Stimulated activated CD8-positive, alpha-beta memory T cell treated with anti-CD3 and anti-CD28 coated beads, Interleukin-15, amount 100 ng/mL, for 4 hours (primary cell): ENCODE measurements at places on chromosomes 1 and 21.

DNA sequence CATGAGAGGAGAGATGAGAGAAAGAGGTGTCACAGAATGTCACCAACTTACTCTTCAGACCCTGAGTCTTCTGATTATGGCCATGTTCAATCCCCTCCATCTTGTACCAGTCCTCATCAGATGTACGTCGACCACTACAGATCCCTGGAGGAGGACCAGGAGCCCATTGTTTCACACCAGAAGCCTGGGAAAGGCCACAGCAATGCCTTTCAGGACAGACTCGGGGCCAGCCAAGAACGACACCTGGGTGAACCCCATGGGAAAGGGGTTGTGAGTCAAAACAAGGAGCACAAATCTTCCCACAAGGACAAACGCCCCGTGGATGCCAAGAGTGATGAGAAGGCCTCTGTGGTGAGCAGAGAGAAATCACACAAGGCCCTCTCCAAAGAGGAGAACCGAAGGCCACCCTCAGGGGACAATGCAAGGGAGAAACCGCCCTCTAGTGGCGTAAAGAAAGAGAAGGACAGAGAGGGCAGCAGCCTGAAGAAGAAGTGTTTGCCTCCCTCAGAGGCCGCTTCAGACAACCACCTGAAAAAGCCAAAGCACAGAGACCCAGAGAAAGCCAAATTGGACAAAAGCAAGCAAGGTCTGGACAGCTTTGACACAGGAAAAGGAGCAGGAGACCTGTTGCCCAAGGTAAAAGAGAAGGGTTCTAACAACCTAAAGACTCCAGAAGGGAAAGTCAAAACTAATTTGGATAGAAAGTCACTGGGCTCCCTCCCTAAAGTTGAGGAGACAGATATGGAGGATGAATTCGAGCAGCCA lies 8.0 kb downstream of the ELOA start:
- no peak for DNase-seq

DNA sequence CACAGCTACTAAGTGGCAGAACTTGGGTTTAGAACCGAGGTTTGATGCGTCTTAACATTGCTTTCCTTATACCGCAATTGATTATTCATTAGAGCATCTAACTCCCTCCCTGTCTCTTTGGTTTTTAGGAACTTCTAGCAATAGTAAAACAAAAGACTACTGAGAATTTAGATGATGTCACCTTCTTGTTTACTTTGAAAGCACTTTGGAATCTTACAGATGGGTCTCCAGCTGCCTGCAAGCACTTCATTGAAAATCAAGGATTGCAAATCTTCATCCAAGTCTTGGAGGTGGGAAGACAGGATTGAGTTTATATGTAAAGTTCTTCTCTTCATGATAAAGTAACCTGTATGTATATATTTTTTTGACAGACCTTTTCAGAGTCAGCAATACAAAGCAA lies 35.0 kb downstream of the ZYG11A start:
- no peak for DNase-seq

GRCh38 chr1:228835911-228836310 lies 100.6 kb downstream of the RHOU start:
- no peak for DNase-seq

DNA sequence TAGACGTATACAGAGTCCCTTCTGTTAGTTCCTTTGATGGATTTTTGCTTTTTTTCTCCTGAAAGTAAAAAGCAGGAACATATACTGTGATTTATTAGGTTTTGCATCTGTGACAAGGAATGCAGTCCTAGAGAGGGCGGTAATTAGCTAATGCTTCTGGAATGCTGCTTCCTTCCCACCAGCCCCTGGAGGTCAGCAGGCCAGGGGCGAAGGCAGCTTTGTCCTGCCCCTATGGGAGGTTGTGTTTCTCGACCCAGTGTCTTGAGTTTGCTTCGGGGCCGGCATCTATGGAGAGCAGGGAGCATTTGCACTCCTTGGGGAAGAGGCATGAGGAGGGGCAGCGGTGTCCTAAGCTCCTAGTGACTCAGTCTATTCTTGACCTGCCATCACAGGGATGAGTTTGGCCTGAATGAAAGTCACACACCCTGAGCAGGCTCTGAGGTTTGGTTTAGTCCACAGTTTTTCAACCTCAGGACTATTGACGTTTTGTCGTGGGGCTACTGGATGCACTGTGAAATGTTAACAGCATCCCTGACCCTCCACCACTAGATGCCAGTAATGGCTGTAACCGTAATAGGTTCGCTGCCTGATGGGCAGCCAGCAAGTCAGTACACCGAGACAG lies 85.0 kb upstream of the KCNJ15 start:
- no peak for DNase-seq

DNA sequence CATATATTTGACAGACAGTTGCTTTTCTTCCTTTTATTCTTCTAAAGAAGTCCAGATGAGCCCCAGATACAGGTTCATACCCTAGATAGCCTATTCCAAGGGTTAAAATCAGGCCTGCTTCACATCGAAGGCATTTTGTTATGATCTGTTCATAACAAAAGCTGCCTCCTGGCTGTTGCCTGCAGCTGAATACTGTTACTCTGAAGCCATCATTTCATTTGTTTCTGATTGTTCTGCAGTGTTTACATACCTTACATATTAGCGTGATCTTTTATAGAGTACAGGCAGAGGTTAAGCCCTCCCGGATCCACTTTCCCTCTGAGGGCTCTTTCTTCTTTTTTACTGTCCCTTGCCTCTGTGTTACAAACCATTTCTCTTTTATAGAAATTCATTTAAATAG lies 219.0 kb upstream of the HOOK1 start:
- DNase-seq, result no peak

GRCh38 chr1:245079021-245079609 lies 75.7 kb upstream of the KIF26B start:
- no peak for DNase-seq

DNA sequence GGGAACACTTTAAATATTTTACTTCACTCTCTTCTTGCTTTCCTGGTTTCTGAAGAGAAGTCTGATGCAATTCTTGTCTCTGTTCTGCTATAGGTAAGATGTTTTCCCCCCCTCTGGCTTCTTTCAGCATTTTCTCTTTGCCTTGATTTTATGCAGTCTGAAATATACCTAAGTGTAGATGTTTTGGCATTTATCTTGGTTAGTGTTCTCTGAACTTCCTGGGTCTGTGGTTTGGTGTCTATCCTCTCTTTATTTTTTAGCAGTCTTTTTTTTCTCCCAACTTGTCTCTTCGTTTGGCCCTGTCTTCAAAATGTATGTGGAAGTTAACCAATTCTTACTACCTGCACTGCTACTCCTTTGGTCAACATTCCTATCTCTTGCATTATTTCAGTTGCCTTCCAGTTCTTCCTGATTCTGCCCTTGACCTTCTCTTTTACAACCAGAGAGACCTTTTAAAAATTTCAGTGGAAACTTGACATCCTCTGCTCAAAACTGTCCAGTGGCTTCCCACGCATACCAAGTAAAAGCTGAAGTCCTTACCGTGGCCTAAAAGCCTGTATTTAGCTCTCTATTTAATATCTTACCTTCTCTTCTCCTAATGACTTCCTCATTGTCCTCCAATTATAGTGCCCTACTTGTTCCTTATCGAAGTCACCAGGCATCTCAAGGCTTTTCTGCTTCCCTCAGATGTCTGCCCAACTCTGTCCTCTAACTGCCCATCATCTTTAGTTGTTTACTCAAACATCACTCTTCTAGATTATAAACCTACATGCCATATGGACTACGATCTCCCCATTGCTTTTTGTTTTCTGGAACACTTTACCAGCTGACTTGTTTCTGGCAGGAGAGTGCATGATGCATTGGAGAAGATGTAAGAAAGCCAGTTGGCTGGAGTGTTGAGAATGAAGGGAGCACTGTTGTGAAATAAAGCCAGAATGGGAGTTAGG lies 40.9 kb downstream of the RAP1A start:
- DNase-seq, result no peak

GRCh38 chr1:159979257-159979656 lies 25.2 kb upstream of the SLAMF9 start:
- DNase-seq, result no peak
